Cardiac fibroblast (primary cell): ENCODE measurements at places on chromosomes 5 and 9.

GRCh38 chr5:39363217-39363616 is 1.1 kb downstream of the C9 start:
- no peak for DNase-seq

GRCh38 chr9:34446468-34446891 is 11.9 kb downstream of the FAM219A start:
- peak; percentile 19 for DNase-seq

GRCh38 chr9:36820392-36820861 is 213.6 kb downstream of the PAX5 start:
- peak; percentile 20 for DNase-seq

GRCh38 chr9:19239955-19240354 is 9.5 kb downstream of the DENND4C start:
- DNase-seq: no peak

- DNase-seq: no peak
Observed at GRCh38 chr5:92402956-92403702, 1020.0 kb upstream of the ARRDC3 start.
